ENCODE measurements at places on chromosomes 1 and 21.

- peak; percentile 6 for DNase-seq
These were observed 8.7 kb downstream of the TOR3A start for GRCh38 chr1:179090522-179090921.

DNA sequence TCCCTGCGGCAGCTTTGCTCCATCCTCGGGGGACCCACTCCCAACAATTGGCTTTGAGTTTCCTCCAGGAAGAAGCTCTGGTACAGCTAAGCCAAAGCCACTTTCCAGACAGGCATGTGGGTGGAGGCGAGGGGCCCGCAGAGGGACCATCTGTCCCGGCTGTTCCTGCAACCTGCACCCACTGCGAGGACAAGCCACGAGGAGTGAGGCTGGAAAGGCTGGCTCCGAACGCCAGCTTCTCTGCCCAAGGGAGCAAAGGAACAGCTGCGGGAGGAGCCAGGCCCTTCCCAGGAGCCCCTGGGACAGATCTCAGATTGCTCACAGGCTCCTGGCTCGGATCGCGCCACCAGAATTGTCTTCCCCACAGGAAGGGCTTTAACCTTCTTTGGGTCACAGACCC is 28.3 kb upstream of the PEF1 start:
- no peak for DNase-seq

DNA sequence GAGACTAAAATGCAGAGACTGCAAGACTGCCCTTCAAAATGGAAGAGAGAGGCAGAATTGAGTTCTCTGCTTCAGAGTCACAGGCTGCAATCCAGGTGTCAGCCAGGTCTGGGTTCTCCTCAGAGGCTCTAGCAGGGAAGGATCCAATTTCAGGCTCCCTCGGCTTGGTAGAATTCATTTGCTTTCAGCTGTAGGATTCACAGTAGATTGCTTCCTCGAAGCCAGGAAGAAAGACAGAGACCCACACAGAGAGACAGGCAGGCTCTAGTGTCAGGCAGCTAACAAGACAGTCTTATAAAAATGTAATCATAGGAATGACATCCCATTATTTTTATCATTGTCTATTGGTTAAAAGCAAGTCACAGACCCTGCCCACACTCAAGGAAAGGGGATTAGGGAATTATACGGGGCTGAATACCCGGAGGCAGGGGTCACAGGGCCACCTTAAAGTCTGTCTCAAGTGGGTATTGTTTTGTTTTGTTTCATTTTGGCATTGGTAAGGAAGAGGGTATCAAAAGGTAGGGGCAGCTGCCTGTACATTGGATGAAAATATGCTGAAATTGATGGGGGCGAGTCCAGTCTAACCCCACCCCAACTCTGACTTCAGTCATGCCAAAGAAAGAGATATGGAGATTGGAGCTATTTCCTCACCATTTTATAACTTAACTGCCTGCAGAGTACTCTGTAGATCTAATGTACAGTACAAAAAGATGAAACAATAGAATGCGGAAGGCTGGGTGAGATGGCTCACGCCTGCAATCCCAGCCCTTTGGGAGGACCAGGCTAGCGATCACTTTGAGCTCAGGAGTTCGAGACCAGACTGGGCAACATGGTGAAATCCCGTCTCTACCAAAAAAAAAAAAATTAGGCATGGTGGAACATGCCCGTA is 9.5 kb upstream of the TBCE start:
- no peak for DNase-seq

DNA sequence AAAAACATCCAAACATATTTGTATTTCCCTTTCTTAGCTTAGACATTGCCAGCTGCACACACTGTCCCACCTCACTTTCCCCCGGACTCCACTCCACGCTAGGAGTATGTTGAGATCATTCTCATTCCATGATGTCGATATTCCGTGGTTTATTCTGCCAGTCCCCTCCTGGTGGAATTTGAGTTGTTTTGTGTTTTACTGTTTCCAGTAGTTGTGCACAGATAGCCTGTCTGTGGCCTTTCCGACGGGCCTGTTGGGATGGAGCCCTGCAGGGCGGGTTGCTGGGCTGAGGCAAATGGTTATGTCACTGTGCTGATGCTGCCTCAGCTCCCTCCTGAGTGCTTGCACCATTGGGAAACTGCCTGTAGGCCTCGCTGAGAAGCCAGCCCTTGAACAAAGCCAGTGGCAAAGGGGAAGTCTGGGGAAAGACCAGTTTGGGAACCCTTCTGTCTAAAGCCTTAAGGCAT is 12.8 kb downstream of the TRAPPC10 start:
- DNase-seq = peak; percentile 13

DNA sequence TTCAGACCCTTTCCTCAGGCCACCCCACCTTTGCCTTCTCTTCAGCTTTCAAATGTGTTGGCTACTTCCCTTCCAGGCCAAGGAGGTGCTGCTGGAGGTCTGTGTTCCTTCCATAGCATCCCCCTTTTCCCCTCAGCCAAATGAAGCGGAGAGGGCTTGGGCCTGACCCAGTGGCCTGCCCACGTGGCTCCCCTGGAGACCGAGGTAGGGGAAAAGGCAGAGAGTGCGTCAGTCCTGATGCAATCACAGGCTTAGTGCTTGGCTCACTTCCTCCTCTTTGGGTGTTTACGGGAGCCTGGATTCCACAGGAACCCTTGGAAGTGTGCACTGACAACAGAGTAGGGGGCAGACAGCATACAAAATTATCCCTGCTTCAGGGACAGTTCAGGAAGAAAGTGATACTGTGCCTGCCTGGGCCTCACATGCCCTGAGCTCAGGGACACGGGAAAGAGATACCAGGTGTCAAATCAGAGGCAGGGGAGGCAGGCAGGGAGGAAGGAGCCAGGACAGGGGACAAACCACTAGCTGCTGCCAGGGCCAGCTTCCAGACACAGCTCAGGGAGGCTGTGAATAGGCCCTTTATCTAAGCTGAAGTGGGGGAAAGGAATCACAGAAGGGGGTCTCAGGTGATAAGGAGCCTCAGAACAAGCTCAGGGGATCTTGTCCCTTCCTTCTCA is 16.6 kb upstream of the PTP4A2 start:
- peak; percentile 98 for DNase-seq

DNA sequence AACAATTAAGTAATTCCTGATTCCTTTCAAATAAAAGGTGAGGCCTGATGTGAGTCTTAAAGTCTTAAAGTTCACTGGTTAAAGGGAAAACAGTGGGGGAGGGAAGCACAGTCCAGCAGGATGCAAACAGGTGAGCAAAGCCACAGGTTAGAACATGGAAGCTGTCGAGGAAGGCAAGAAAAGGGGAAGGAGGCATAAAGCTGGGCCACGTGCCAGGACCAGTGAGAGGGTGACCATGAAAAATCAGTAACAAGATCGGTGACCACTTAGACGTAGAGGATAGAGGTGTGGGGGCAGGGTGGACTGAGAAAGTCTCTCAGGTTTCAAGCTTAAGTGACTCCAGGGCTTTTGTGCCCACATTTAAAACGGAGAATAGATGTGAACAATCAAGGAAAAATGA is 231.3 kb downstream of the SETD4 start:
- no peak for DNase-seq

DNA sequence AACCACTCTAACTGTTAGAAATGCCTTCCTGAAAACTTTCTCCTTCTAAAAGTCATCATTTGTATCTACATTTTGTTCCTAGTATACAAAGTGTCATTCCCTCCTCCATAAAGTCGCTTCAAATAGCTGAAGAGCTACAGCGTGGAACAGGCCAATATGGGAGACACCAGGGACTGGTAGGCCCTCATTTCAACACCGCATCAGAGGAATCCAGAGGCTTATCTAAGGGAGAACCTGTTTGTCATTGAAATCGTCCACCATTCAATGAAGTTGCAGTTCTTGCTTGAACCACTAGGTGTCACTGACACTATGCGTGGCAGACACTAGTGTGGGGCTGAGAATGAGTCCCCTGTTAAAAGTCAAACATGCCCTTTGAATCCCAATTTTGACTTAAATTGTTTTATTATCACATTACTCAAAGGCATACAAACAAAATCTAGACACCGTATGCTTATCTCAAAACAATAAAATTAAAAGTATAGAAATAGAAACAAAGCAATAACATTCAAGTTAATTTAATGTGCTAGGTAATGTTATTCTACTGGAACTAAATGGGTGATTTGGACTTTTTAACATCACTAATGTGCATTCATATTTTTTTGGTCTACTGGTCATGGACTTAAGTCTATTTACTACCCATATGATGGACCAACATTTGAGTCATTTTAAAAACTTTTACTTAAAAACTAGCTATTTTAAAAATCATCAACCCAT is 182.3 kb downstream of the FCRL5 start:
- peak; percentile 66 for DNase-seq

DNA sequence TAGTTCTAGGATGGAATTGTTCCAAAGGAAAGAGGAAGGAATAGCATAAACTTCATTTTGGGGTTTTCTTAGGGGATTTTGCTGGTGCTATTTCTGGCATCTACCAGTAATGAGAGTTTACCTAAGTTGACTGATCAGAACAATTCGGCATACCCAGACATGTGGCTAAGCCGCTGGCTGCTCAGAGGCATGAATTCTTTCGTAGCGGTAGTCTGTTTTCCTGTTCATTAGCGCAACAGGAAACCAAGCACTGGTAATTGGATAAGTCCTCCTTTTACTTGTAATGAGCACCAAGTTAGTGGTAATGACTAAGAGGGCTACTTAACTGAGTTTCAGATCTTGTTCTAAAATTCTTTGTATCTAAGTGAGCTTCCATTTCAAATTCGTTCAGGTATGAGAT is 38.6 kb downstream of the C21orf91 start:
- no peak for DNase-seq

- DNase-seq = no peak
These were observed 115.8 kb downstream of the PLPPR5 start for GRCh38 chr1:98888869-98889268.

GRCh38 chr1:208211921-208212843 is 32.0 kb downstream of the PLXNA2 start:
- peak; percentile 55 for DNase-seq

DNA sequence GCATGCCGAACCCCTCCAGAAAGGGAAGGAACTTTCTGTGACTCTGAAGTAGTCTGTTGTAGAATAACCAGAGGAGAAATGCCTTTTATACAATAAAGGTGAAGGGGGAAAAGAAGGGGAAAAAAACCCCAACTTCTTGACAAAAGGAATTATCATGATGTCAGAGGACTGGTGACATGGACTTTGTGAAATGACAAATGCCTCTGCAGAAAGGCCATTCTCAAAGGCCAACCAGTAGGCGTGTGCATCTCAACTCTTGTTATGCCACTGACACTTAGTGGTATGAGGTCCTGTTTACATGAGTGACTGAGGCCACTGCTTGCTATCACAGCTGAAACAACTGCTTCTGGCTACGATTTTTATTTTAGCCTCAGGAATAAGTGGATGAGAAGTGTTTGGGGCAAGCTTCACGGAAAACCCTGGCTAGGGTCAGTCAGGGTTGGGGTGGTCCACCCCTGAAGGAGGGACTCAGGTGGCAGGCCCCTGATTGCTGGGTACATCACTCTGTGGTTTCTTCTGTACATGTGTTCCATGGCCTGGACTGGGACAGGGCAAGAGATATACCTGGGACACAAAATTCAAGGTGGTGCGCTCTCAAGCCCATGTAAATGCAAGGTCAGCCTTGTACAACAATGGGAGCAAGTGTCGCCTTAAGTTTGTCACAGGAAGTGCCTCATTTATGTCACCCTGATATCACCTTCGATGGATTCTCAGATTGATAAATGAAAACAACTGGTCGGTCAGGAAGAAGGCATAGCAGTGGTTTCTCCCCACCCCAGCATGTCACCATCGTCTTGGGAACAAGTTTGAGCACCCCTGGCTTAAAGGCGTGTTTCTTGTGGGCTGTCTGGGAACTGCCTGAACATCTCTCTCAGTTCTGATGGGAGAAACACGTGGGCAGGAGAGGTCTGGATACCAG is 12.4 kb downstream of the RUNX1 start:
- no peak for DNase-seq

DNA sequence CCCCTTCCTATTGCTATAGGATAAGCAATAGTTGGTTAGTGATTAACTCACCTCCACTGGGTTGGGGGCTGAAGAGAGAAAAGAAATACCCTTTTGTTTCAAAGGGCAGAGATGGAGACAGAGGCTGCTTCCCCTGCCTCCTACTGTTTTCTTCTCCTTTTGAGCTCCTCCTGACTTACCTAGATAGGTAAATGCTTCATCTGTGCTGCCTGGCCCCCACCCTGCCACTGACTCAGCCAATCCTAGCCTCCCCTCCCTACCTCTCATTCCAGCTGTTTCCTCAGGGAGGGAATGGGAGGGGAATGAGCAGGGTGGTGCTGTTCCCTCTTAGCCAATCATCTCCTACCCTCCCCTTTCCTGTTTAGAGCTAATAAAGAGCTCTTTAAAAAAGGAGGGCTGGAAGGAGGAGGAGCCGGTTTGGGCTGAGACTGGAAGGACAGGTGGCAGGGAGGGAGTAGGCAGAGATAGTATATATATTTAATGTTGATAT is at the start of gene C1orf116:
Gene C1orf116 (minus strand): TSS at position 229 of the 490 bp plus-strand sequence. CDS start 5,158 bp downstream, outside the sequence.
- peak; percentile 21 for DNase-seq

DNA sequence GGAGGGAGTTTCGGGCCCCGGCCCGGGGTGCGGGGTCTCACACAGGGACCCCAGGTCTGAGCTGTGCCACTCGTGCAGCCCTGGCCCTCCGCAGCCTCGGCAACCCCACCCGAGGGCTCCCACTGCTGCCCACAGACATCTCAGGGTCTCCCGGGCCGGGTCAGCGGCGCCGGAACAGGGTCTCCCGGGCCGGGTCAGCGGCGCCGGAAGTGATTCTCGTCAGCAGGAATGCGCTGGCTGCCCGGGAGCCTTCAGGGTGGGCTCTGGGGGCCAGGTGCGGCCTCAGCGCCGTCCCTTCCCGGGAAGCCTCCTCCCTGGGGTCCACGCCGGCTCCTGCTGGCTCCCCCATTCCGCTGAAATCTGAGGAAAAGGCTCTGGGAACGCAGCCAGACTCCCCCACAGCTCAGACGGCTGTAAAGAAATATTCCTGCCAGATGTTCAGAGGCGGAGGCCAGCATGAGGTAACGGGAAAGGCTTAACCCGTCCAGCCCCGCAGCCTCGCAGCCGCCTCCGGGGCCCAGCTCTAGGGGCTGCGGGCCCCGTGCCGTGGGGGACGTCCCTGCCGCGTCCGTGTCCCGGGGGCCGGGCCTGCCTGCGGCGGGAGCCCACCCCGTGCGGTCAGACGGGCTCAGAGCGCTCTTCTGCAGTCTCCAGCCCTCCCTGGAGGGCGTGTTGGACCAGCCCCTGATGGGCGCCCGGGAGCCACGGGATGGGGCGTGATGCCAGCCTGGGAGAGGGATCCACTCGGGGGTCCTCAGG is 8.7 kb upstream of the COL6A1 start:
- peak; percentile 71 for DNase-seq

GRCh38 chr1:94708299-94708685 is 111.9 kb upstream of the SLC44A3 start:
- DNase-seq = no peak

DNA sequence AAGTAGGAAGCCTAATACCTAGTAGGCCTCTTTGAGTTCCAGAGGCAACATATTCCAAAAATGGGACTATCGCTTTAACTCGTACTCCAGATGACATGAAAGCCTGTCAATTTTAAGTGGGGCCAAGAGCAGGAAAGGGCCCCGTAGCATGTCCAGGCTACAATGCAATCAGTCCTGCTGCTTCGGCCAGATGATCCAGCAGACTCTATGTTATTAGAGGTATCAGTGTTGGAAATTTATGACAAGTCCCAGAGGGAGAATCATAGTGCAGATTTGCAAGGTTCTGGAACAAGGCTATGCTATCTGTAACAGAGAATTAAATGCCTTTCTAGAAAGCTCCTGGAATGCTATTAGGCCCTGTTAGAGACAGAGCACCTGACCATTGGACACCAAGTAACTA is 56.7 kb upstream of the SRP9 start:
- no peak for DNase-seq

- DNase-seq = no peak
These were observed 40.5 kb downstream of the URB2 start for GRCh38 chr1:229666585-229666984.

Measured in ELR (cell line).